T-helper 1 cell treated with Interleukin-12 subunit alpha and Interleukin-12 subunit beta and Interleukin-4 antibody, amounts not matched to agents 30 ng/mL and 1 ng/mL, for 36 hours (primary cell): ENCODE measurements at places on chromosomes 5 and 9. TPM values are rescaled to one million over a fixed set of nuclear protein-coding genes. Genes with fewer than 3 reads are reported as not detected.

FLT4 gene
- 0.32 and 0.56 TPM in 2 replicates for total RNA-seq

SH2D3C gene
- 76.4 and 77.6 TPM in 2 replicates for total RNA-seq

LIFR gene
- 0.05 TPM in 1 of 2 replicates, not detected in the other for total RNA-seq

ACOT12 gene
- total RNA-seq: not detected in 2 replicates

IRX2 gene
- total RNA-seq: not detected in 2 replicates

FRMD3 gene
- 0.54 and 0.74 TPM in 2 replicates for total RNA-seq

LVRN gene
- total RNA-seq: 0.07 TPM in 1 of 2 replicates, not detected in the other

SV2C gene
- 0.07 and 0.17 TPM in 2 replicates for total RNA-seq

CENPK gene
- 74.4 and 77.8 TPM in 2 replicates for total RNA-seq

GABRA6 gene
- total RNA-seq: not detected in 2 replicates

PRR16 gene
- total RNA-seq: not detected in 2 replicates

OTULIN gene
- 67.0 and 75.6 TPM in 2 replicates for total RNA-seq

UBTD2 gene
- total RNA-seq: 5.7 and 6.4 TPM in 2 replicates

ZCCHC7 gene
- total RNA-seq: 18.3 and 20.7 TPM in 2 replicates

APBA1 gene
- 12.8 and 14.9 TPM in 2 replicates for total RNA-seq

POLR3G gene
- 5.1 and 6.0 TPM in 2 replicates for total RNA-seq

UGT3A2 gene
- 0.15 and 0.25 TPM in 2 replicates for total RNA-seq

NRG2 gene
- 0.27 TPM in 1 of 2 replicates, not detected in the other for total RNA-seq

TMC1 gene
- 0.27 TPM in 1 of 2 replicates, not detected in the other for total RNA-seq

ELOVL7 gene
- 0.73 and 0.93 TPM in 2 replicates for total RNA-seq

OR2V2 gene
- total RNA-seq: not detected in 2 replicates

PHF19 gene
- total RNA-seq: 207 and 213 TPM in 2 replicates
